ENCODE measurements at places on chromosomes 16 and 17.

DNA sequence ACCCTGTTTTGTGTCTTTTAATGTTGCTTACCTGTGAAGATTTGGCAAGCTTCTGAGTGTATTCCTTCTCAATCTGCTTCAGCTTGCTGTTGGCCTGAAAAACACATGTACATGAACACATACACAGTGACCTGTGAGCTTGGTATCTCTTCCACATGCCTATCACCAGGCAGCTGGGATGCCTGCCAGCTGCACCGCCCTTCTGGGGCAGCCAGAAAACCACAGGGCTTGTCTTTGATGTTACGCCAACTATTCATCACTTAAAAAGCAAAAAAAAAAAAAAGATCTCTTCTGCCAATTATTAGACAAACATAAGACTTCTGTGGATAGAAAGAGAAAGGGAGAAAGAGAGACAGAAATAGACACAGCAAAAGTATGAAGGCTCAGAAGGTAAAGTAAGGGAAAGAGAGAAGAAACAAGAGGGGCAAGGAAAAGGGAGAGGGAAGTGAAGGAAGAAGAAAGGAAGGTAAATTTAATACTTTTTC, 189.2 kb upstream of the AXIN2 start:
- DNase-seq, result no peak

- no peak for DNase-seq
Observed at GRCh38 chr17:41792845-41793783, 6.6 kb upstream of the JUP start.

DNA sequence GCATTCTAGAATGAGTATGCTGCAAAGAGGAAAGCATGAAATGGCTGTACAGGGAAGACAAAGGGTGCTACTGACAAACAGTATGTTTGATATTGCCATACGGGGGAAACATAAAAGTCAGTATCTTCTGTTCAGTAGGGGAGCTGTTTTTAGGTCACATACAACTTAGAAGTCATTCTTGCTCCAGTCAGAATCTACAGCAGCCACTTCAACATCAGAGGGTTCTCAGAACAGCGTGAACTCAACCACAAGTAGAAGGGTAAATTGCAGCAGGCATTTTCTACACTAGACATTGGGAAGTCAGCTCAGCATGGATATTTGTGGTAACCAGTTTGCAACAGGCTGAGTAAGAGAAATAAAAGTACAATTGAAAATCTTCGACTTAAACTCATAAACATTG, 1241.8 kb upstream of the GOT2 start:
- DNase-seq, result no peak

DNA sequence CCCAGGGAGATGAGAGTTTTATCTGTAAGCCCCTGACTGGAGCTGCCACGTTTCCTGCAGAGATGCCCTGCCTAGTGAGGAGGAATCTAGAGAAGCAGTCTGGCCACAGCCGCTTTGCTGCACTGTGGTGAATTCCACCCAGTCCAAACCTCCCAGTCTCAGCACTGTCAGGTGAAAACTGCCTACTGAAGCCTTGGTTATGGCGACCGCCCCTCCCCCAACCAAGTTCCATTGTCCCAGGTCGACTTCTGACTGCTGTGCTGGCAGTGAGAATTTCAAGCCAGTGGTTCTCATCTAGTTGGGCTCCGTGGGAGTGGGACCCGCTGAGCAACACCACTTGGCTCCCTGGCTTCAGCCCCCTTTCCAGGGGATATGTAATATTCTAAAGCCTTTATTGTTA, 10.2 kb upstream of the LYZL6 start:
- no peak for DNase-seq

DNA sequence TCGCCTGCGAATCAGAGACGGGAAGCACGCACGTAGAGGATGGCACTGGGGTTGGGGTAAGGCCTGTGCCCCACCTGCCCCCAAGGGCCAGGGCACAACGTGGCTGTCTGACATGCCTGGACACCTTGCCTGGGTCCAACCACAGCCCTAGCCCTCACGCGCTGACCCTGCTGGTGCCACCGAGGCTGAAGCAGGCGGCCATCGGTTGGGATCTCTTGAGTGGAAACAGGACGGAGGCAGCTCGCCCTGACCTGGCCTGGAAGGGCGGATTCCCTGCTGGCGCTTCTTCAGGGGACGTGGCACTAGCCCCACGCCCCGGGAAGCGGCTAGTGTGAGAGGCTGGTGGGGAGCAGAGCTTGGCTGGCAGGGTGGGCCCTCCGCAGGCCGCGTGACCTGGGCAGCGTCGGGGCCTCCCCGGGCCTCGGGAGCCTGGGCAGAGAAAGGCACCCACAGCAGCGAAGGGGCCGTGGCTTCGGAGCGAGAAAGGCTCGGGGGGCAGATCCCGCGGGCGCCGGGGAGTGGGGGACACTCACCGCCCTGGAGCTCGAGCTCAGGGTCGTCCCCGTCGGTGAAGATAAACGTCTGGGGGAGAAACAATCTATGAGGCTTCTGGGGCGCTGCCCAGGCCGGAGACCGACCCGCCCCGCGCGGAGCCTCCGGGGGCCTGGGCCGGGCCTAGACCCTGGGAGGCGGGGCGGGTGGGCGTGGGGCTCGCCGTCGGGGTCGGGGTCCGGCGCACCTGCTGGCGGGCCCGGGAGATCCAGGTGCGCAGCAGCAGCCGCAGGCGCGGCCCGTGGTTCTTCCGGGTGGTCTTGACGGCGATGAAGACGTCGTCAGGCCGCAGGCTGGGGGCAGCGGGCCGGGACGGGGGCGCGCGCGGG, 610 bp downstream of the RFNG start:
- no peak for DNase-seq

DNA sequence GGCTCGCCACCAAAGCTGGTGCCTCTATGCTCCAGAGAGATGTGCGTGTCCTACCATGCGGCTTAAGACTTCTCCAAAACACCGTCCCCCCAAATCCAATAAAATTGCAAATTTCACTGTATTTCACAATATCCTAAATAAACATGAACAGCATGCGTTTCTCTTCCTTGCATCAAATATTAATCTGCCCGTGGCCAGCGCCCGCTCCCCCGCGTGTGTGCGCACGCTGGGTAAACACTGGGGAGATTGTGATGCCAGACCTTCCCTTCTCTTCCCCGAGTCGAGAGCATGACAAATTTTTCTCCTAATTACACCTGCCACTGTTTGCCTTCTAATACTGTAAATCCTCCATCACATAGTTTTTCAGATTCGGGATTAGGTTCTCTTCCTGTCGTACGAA, 148.1 kb downstream of the MRM1 start:
- no peak for DNase-seq

DNA sequence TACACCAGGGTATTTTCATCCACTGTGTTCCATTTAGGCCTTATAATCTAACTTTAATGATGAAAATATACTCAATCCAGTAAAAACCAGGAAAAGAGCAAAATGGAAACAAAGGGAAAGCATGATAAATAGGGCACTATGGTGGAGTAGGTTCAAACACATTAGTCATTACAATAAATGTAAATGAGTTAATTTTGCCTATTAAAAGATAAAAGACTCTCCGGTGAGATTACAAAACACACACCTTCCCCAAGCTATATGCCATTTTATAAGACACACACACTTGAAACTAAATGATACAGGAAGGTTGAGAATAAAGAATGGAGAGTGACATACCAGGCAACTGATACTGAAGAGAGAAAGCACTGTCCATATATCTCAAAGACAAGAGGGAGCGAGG, 10.0 kb downstream of the PPL start:
- no peak for DNase-seq

DNA sequence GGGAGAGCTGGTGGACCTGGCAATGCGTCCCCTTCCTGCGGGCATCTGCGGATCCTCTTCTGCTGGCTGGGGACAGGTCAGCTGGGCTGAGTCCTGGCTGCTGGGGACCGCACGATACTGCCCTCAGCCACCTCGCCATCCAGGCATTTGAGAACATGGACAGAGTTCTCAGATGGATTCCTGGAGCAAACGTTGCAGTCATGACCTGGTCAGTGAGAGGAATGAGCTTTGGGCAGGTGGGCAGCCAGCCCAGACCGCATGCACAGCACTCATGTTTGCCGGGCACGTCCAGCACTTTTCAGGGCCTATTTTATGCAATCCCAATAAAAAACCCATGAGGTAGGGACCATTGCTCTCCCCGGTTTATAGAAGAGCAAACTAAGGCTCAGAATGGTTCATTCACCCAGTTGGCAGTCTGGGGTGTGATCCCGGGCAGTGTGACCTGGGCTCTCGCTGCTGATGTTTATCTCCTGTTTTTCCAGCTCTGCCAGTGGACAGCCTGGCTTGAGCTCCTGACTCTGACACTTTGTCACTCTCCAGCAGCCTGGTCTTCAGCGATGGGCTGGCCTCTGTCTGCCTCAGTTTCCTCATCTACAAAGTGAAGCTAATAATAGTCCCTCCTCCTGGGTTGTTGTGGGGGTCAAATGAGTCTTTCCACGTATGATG, 294.7 kb downstream of the IRF8 start:
- DNase-seq, result no peak

- DNase-seq, result no peak
Observed at GRCh38 chr16:56294579-56294978, 103.3 kb downstream of the GNAO1 start.

DNA sequence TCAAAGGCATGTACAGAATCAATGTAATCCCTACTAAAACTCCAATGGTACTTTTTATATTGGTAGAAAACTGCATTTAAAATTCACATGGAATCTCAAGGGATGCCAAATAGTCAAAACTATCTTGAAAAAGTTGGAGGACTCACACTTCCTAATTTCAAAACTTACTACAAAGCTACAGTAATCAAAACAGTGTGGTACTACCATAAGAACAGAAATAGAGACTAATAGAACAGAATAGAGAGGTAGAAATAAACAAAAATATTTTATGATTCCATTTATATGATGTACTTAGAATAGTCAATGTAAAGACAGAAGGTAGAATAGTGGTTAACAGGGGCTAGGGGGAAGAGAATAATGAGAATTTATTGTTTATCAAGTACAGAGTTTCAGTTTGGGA, 8.8 kb downstream of the TRIM37 start:
- no peak for DNase-seq

GRCh38 chr16:82156761-82157533, 13.1 kb downstream of the MPHOSPH6 start:
- DNase-seq, result no peak

DNA sequence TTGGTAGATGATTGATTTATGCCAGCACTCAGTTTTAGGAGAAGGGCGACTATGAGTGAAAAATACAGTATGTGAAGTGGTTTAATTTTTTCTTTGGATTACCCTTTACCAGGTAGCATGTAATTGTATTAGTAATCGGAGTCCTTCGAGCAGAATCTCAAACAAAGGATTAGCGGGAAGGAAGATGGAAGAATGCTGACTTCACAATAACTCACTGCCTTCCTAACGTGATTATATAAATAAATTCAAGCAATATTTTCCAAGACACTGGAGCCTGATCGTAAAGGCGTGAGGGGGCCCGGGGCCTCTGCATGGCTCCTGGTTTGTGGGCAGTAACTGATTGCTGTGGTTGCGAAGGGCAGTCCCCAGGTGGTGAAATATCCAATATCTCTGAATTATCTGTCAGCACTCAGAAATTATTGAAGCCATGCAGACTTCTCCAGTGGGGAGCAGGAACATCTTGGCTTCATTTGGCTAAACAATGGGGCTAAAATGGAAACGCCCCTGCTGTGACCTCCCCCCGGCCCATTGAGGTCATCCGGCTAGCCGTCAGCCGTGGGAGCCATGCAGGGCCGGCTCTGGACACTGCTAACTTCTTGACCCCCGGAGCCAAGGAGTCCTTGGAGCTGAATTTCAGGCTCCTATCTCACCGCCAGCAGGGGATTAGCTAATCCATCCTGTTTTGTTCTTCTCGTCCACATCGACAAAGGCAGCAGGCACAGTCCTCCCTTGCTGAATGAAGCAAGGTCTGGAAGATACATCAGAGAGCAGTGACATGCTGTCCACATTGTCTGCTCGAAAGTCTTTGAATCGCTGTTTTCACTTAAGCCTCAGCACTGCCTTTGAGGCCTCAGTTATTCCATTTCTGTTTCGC, 295.9 kb upstream of the N4BP1 start:
- DNase-seq, result no peak

GRCh38 chr16:88345031-88345720, 37.6 kb upstream of the ZNF469 start:
- DNase-seq, result no peak

DNA sequence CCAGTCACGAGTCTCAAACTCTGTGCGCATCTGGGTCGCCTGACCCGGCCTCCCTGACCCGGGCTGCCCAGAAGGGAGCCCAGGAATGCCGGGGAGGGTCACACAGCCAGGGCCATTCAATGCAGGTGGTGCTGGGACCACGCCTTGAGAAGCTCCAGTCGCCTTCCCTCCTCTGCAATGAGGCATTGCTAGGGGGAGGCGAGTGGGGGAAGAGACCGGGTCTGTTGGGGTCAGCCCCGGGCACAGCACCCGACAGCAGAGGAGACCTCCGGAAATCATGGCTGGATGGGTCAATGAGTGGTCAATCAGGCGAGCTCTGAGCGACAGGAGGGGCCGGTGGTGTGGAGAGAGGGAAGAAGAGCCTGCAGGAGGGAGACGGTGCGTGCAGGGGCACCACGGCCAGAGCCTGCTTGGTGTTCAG, 13.3 kb downstream of the JPH3 start:
- DNase-seq, result no peak

GRCh38 chr17:64653325-64653984, 8.7 kb downstream of the SMURF2 start:
- no peak for DNase-seq

DNA sequence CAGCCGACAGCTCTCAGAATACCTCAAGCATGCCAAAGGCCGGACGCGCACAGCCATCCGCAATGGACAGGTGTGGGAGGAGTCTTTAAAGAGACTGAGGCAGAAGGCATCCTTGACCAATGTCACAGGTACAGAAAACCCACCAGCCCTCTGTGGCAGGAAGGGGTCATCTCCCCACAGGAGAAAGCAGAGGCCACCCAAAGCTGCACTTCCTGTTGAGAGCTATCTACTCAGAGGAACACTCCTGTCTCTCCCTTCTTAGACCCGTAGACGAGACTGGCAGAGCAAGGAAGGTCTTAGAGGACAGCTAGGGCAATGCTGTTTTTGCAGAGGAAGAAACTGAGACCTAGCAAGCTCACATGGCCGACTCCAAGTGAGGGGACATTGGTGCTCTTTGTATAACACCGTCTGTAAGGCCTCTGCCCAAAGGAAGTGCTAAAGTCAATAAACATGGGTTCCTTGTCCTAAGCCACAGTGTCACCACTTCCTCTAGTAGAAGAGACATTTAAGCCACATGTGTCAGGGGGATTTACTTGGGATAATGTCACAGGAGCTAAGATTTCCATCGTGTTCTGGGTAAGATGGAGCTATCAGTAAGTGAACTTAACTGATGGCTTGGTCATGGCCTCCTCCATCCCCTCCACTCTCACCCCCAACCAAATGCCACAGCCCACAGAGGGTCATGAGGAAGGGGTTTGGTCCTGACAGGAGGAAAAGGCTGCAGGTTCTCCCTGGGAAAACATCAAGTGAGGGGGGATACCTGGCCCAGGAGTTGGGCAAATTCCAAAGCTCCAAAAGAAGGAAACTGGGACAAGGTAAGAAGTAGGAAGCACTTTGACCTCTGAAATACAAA, 9.4 kb downstream of the LPO start:
- no peak for DNase-seq

DNA sequence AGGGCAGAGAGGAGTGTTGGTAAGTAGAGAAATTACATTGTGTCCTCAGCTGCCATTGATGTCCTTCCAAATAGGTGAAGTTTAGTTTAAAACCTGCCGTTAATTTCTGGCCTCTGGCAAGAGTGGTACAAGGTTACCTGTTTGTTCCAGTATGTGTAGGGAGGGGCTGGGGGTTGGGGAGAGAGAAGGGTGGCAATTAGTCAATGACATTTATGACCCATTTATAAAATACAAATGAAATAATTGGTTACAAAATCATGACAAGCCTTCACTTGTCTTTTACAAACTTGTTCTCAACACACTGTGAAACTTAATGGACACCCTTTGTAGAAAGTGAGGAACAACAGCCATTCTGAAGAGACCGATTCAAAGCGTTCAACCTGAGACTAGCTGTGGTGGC, 281.0 kb downstream of the FTO start:
- DNase-seq, result no peak

GRCh38 chr17:81035521-81036196, 708 bp downstream of the BAIAP2 start:
- no peak for DNase-seq

All from HEK293T (cell line).